NCI-H1092 (cell line): ENCODE measurements at places on chromosomes 16 and 17.
A peak's percentile ranks its signal among the peaks of the same experiment; 100 is the strongest.

DNA sequence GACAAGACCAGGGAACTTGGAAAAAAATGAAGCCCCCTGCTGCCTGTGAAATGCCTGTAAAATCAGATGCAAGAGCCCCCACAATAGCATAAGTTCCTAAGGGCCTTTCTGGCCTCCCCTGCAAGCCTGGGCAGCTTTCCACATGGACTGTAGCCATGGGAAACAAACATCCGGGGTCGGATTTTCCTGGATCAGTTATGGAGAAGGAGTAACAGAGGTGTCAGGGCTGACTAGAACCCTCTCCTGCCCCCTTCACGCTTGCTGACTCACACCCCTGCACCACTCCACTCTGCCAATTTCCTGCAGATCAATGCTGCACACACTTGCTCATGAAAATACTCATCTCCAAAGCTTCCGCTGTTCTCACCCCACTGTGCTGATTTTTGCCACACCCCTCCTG is 258.6 kb downstream of the CBLN1 start:
- DNase-seq, result peak; percentile 82

DNA sequence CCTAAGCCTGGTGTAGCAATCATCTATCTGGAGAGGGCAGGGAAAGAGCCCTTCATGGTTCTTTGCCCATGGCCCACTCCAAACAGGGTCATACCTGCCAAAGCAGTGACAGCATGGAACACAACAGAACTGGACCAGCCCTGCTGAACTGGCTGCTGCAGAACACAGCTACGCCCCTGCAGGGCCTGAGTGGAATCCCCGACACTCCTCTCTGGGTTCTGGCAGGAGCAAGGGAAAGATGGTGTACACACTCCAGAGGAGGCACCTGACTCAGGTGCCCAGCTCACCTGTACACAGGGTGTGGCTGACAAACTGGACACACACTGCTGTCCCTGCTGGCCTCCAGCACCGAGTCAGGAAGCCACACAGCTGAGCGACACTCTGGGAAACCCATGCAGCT is 19.8 kb downstream of the MIEF2 start:
- no peak for DNase-seq

DNA sequence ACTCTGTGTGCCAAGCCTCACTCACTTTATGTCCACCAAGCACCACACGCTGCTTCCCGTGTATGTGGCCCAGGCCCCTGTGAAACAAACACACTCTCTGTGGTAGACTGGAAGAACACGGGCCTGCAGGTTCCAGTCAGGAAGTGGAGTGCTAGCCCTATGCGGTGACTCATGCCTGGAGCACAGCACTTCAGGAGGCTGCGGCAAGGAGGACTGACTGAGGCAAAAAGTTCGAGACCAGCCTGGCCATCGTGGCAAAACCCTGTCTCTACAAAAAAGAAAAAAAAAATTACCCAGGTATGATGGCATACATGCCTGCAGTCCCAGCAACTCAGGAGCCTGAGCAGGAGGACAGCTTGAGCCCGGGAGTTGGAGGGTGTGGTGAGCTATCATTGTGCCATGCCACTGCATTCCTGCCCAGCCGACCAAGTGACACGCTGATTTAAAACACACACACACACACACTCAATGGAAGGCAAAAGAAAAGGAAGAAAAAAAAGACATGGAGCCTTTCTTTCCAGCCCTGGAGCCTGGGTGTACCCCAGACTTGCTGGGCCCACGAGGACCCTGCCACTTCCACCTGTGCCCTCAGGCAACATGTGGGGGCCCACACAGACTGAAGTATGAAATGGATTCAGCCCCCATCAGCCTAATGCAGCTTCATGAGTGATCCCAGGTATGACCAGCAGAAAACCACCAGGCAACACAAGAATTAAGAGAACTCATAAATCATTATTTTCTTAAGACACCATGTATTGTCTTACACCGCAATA is 126.6 kb downstream of the ANKRD11 start:
- no peak for DNase-seq

- no peak for DNase-seq
Observed at GRCh38 chr17:412211-413015, 59.8 kb upstream of the RPH3AL start.

DNA sequence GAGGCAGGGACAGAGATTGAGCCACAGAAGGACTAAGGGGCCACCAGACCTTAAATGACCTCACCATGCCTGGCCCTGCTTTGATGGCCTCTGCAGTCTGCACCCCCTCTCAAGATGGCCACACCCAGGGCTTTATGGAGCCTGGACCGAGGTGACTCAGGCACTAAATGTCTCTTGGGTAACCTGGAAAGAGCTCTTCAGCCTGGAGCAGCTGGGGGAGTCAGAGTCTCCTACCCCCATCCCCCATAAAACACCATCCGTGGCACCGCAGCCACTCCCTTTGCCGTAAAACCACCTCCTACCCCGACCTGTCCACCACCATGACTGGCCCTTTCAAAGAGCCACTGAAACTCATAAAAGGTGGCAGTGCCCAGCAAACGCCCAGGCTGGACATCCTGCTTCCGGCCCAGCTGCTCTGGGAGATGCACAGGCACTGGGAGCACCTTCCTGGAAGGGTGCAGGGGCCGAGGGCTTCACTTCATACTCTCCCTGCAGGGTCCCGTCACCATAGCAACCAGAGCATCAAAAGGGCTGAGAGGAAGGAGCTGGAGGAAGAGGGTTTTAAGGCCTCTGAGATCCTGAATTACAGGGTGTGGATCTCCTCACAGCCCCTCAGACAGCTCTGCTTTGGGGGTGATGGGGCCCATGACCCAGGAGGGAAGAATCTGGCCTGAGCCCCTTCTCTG is 22.3 kb downstream of the FOXN1 start:
- no peak for DNase-seq

DNA sequence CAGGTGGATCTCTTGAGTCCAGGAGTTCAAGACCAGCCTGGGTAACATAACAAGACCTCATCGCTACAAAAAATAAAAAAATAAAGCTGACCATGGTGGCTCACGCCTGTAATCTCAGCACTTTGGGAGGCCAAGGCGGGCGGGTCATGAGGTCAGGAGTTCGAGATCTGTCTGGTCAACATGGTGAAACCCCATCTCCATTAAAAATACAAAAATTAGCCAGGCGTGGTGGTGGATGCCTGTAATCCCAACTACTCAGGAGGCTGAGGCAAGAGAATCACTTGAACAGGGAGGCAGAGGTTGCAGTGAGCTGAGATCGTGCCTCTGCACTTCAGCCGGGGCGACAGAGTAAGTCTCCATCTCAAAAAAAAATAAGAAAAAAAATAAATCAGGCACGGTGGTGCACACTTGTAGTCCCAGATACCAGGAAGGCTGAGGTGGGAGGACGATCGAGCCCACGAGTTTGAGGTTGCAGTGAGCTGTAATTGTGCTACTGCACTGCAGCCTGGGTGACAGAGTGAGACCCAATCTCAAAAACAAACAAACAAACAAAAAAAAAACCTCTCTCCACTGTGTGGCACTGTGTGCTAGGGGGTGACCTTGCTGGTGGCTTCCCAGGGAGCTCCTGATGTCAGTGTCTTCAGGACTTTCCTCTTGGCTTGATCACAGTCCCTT is 19.8 kb upstream of the MAPK3 start:
- DNase-seq, result no peak

DNA sequence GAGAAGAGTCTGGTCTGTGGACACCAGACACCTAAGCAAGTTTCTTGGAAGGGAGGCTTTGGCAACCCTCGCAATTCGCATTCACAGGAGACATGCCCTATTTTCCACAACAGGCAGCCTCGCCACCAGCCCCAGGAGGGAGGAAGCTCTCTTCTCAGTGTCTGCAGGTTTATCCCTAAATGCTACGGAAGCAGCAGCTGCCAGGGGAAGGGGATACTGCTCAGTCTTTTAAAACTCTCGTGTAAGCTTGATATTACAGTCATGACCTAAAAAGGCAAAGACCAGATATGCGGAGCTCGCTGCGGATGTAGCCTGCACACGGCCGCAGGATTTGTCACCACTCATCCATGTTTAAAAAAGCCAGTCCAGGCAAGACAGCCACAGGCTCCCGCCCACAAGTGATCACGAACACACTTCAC is 159.2 kb upstream of the RPH3AL start:
- DNase-seq, result no peak

DNA sequence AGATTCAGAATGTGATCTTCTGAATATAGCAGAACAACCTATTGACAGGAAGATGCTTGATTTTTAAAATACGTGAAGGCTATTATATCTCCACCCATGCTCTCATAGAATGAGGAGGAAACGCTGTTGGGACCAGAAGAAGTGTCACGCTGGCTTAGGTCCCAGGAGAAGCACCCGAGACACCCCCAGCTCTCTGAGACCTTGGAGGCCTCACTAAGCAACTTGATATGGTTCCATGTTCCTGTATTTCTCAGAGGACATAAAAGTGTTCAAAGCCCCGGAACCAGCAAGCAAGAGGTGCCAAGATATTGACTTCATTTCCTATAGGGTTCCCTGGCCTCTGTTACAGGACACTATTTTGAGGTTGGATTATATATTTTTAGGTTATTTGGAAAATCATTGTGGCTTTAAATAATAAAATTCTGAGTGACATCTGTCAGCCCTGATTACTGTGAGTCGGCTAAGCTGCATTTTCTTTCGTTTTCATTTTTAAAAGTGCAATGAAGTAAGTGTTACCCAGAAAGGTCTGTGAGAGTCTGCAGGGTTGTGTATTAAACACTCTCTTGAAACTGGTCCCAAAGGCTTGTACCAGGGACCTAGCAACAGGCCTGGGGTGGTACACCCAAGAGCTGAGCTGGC is 400.0 kb downstream of the SOX9 start:
- DNase-seq, result no peak

DNA sequence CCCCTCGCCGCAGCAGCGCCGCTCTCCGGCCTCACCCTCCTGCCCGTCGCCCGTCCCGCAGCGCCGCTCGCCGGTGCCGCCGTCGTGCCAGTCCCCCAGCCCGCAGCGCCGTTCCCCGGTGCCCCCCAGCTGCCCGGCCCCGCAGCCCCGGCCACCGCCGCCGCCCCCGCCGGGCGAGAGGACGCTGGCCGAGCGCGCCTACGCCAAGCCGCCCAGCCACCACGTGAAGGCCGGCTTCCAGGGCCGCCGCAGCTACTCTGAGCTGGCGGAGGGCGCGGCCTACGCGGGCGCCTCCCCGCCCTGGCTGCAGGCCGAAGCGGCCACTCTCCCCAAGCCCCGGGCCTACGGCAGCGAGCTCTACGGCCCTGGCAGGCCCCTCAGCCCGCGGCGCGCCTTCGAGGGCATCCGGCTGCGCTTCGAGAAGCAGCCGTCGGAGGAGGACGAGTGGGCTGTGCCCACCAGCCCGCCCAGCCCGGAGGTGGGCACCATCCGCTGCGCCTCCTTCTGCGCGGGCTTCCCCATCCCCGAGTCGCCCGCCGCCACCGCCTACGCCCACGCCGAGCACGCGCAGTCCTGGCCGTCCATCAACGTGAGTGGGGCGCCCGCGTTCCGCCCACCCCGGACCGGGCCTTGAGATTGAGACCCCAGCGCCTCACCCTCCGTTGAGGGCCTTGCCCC is 15.0 kb downstream of the TBKBP1 start:
- no peak for DNase-seq

DNA sequence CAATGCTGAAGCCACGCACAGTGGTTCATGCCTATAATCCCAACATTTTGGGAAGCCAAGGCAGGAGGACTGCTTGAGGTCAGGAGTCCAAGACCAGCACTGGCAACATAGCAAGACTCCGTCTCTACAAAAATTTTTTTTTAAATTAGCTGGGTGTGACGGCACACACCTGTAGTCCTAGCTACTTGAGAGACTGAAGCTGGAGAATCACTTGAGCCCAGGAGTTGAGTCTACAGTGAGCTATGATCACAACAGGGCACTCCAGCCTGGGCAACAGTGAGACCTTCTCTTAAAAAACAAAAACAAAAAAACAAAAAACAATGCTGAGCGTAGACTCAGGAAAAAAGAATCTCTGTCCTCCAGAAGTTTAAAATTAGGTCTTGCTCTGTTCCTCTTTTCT is 6.1 kb downstream of the GNA13 start:
- no peak for DNase-seq

- DNase-seq, result no peak
Observed at GRCh38 chr17:72077326-72077960, 43.4 kb upstream of the SOX9 start.

DNA sequence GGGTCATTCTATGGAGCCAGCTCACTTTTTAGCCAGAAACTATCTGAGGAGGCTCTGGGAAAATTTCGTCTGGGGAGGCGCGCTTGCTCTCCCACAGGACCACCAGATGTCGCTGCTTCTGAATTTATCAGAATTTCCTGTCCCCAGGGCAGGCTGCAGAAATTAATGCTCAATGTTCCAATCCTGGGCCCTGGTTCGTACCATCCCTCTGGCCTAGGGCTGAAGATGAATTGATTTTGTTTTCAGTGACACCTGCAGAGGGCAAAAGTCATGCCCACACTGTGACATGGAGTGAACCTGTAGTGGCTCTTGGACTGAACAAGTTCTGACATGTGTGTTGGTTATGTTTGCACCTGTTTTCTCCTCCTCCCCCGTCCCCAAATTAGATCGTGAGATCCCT is 482.6 kb downstream of the NPIPA7 start:
- peak; percentile 23 for DNase-seq

GRCh38 chr17:22337467-22337866 is 645.1 kb downstream of the KCNJ18 start:
- no peak for DNase-seq

- DNase-seq, result peak; percentile 78
Observed at GRCh38 chr17:41665566-41666236, 23.0 kb upstream of the EIF1 start.

DNA sequence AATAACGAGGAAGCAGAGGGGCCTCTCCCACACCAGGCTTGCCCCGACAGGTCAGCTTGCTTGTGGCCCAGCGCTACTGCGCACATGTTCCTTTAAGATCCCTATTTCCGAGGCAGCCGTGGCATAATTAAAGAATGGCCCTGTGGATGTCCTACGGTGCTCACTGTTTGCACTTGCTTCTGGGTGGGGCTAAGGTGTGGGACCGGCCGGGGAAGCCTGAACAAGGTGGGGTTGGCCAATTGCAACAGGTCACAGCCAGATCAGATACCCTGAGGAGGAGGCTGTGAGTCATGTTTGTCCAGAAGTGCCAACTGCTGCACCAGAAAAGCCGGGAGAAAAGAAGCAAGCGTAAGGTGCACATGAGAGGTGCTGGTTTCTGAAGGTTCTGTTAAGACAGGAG is 158.5 kb upstream of the CACNG5 start:
- no peak for DNase-seq

GRCh38 chr17:42273474-42274252 is 2.5 kb downstream of the STAT5B start:
- no peak for DNase-seq

DNA sequence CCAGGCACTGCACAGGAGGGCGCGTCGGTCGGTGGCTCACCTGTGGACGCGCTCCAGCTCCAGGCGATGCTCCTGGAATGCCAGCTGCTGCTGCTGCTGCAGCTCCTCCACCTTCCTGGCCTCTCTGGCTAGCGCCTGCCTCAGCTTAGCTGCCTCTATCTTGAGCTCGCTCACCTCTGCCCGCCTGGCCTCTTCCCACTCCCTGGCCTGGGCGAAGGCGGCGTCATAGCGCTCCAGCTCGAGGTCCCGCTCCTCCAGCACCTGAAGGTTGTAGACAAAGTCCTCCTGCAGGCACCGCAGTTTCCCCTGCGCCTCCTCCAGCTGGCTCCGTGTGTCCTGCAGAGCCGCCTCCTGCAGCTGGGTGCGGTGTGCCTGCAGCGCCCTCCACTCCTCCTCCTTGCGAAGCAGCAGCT is 11.1 kb downstream of the CCDC57 start:
- DNase-seq, result no peak
